Left lung (tissue), 14 donors: ENCODE measurements at places on chromosomes 7 and 10. TPM values are rescaled to one million over a fixed set of nuclear protein-coding genes. Genes with fewer than 3 reads are reported as not detected.

Gene PCGF6
- total RNA-seq: 8.5 TPM

Gene CTTNBP2
- 3.0 TPM for total RNA-seq

Gene TMEM140
- total RNA-seq: 24.0 TPM

Gene GRID2IP
- total RNA-seq: 0.21 TPM

Gene PILRB
- total RNA-seq: 24.0 TPM

Gene NEUROG3
- not detected for total RNA-seq

DNA sequence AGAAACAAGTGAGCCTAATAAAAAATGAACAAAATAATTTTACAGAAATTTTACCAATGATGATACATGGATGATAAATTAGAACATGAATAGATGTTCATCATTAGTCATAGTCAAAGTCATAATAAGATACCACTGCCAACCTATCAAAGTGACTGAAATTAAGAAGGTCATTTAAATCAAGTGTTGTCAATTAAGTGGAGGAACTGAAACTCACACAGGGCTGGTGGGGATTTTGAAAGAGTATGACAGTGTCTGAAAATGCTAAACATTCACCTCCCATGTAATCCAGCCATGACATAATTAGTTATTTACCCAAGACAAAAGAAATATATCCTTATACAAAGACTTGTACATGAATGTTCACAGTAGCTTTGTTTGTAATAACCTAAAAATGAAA, 57.1 kb upstream of the DYNC1I1 start:
- DNase-seq: no peak

GRCh38 chr10:96017191-96017687, 26.1 kb upstream of the CCNJ start:
- no peak for DNase-seq

GRCh38 chr7:142528608-142529408, 220.5 kb upstream of the PRSS1 start:
- no peak for DNase-seq

DNA sequence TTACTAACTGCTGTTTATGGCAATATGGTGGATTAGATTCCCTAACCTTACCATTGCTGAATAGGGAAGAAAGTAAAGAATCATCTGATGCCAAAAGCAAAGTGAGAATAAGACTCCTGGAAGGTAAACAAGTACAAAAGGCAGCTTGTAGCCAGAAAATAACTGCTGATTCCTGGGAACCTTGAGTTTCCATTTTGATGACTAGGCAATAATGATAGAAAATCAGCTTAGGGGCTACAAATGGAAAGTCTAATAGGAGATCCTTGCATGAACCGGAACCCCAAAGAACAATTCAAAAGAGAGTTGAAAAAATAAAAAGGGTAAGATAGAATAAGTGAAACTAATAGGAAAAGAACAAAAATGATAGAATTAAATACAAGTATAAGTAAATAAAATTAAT, 316.4 kb downstream of the PHTF2 start:
- no peak for DNase-seq

GRCh38 chr10:3357737-3358136, 185.2 kb upstream of the PITRM1 start:
- no peak for DNase-seq

- DNase-seq: no peak
Observed at GRCh38 chr7:92623544-92623943, 33.4 kb upstream of the FAM133B start.

- DNase-seq: no peak
Observed at GRCh38 chr7:8131694-8132605, 130.0 kb downstream of the ICA1 start.

GRCh38 chr7:70585071-70585470, 546.9 kb upstream of the GALNT17 start:
- no peak for DNase-seq

- DNase-seq: no peak
Observed at GRCh38 chr10:104393387-104393786, 39.8 kb downstream of the CFAP58 start.

- no peak for DNase-seq
Observed at GRCh38 chr10:121099592-121099991, 248.4 kb downstream of the WDR11 start.

DNA sequence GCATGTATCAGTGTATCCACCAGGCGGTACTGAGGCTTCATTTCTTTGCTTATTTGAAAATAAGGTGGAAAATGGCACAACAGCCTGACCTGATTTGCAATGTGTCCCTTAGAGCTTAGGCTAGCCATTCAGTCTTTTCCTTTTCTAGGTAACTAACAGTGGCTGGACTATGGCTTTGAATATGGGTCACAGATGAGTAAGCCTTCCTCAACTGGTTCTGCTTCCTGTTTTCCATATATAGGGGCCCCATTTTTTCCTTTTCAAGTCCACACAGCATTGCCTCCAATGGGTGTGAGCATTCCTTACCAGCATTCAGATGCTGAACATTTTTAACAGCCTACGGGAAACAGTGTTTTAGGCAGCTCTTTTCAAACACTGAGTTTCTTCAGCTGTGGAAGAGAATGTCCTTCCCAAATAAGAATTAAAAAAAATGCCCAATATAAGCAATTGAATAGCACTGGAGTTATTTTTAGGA, 3.9 kb upstream of the ITGB1 start:
- no peak for DNase-seq

DNA sequence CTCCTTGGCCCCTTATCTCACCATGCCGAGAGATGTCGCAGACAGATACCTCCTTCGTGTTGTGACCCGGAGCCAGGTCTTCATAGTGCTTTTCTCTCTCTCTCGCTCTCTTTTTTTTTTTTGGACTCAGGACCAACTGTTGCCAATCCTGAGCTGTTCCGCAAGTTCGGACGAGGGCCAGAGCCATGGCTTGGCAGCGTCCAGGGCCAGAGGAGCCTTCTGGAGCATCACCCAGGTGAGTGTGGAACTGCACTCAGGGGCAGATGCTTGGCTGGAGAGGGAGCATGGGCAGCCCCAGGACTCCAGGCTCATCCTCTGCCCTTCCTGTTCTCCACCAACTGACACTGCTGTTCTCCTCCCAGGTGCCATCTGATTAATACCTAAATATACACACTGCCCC, 7.8 kb downstream of the ZNF862 start:
- DNase-seq: no peak
